Common myeloid progenitor, CD34-positive (primary cell): ENCODE measurements at places on chromosomes 4 and X.

DNA sequence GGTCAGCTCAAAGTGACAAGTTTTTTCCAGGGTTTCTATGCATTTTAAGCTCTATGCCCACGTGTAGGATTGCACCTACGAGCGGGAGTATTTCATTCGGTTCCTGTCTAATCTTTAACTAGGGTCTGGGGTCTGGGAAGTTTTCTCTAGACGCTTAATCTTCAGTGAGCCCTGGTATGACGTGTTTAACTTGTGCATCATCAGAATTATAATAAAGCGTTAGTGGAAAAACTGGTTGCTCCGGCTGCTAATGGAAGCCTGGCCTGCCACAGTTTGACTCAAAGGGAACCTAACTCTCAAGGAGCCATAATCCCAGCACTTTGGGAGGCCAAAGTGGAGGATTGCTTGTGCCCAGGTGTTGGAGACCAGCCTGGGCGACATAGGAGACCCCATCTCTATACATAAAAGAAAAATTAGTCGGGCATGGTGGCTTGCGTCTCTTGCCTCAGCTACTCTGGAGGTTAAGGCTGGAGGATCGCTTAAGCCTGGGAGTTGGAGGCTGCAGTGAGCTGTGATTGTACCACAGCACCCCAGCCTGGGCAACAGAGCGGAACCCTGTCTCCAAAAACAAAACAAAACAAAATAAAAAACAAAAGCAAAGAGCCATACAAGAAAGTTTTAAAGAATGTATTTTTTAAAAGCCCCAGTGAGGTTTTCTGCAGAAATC, 30.2 kb downstream of the ARSD start:
- DNase-seq, result no peak

GRCh38 chr4:16663732-16664131, 234.7 kb downstream of the LDB2 start:
- no peak for DNase-seq

DNA sequence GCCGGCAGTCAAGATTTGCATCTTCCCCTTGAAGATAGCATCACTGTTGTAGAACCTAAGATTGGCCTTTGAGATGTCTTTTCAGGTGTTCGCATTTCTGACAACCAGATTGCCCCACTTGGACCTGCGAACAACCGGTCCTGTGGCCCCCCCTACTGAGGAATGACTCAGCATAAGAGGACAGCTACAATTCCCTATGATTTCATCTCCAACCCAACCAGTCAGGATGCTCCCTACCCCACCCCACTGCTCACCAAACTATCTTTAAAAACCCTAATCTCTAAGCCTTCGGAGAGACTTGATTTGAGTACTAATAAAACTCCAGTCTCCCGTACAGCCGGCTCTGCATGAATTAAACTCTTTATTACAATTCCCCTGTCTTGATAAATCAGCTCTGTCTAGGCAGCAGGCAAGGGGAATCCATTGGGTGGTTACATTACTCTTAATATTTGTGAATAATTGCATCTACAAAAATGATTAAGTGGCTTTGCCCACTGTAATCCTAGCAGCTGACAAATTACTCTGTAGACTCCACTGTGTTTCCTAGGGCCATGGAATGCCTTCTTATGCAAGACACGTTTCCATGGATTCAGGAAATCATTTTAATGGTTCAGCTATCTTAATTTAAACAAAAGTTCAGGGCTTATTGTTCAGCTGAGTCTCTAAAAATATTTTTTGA, 95.4 kb downstream of the GPR143 start:
- no peak for DNase-seq

- peak; percentile 91 for DNase-seq
These were observed 97.0 kb upstream of the LNX1 start for GRCh38 chr4:53688186-53688790.

DNA sequence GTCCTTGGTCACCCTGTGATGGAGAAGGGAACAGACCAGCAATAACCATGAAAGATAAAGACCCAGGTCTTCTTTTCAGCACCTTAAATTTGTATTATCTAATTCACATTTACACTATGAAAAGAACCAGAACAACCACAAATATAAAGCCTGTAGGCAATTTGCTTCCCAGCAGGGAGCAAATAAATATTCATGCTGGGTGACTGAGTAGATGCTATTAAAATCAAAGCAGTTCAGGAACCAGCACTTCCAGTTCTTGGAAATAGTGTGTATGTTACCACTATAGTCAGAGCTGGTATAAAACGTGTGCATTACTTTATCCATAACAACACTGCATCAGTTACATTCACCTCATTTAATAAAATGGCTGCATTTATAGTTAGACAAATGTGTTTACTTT, 177.8 kb upstream of the ETNPPL start:
- no peak for DNase-seq

- DNase-seq, result no peak
These were observed 8.2 kb downstream of the MID1 start for GRCh38 chrX:10612215-10612614.

DNA sequence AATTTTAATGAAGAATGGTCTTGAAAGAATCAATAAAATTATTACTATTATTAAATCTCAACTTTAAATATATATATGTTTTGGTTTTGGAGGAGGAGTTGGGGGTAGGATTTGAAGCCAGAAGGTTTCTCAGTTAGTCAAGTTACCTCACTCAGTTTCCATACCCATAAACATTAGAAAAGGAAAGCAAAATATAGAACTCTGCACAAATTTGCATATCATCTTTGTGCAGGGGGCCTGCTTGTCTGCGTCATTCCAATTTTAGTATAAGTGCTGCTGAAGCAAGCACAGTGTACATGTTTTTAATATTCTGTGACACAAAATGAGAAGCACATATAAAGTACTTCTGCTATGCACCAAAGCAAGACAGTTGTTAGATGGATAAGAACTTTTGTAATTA, 47.5 kb upstream of the SCRG1 start:
- DNase-seq, result no peak

- DNase-seq, result no peak
These were observed 33.0 kb downstream of the TSPAN5 start for GRCh38 chr4:98625399-98625798.

DNA sequence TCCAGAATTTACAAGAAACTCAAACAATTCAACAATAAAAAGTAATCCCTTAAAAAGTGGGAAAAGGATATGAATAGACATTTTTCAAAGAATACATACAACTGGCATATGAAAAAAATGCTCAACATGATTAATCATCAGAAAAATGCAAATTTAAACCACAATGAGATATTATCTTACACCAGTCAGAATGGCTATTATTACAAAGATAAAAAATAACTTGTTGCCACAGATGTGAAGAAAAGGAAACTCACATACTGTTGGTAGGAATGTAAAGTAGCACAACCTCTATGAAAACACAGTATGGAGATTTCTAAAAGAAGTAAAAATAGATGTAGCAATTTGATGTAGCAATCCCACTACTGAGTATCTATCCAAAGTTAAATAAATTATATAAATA, 65.1 kb upstream of the DIAPH2 start:
- no peak for DNase-seq

- DNase-seq, result peak; percentile 95
These were observed at the start of gene PIN4 for GRCh38 chrX:72181178-72182125. Gene PIN4, plus strand, starts transcription at chrX:72181757. Its CDS starts 29 bp downstream, at chrX:72181786.

DNA sequence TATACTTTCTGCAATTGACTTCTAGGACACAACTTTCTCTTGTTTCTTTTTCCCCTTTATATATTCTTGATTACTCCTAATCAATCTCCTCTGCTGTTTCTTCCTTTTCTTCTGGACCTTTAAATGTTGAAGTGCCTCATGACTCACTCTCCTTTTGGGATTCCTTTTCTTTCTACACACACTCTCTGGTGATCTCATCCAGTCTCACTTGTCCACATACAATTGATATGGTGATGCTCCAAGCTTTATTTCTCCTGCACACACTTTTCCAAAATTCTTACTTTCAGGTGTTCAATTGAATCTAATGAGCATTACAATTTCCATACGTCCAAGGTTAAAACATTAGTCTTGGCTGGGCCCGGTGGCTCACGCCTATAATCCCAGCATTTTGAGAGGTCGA, 794.8 kb upstream of the EPHA5 start:
- DNase-seq, result no peak

DNA sequence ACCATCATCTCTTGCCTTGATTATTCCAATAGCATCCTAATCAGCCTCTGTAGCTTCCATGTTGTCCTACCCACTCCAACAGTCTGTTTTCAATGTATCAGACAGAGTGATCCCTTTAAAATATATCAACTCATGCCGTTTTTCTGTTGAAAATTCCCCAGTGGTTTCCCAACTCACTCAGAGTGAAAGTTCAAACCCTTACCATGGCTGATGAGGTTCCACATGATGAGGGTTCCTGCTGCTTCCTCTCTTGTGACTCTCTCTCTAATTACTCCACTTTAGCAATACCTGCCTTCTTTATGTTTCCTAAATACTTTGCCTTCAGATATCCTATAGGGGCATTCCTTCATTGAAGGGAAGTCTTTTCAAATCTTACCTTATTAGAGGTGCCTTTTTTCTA, 334.7 kb downstream of the PPP1R2C start:
- no peak for DNase-seq

DNA sequence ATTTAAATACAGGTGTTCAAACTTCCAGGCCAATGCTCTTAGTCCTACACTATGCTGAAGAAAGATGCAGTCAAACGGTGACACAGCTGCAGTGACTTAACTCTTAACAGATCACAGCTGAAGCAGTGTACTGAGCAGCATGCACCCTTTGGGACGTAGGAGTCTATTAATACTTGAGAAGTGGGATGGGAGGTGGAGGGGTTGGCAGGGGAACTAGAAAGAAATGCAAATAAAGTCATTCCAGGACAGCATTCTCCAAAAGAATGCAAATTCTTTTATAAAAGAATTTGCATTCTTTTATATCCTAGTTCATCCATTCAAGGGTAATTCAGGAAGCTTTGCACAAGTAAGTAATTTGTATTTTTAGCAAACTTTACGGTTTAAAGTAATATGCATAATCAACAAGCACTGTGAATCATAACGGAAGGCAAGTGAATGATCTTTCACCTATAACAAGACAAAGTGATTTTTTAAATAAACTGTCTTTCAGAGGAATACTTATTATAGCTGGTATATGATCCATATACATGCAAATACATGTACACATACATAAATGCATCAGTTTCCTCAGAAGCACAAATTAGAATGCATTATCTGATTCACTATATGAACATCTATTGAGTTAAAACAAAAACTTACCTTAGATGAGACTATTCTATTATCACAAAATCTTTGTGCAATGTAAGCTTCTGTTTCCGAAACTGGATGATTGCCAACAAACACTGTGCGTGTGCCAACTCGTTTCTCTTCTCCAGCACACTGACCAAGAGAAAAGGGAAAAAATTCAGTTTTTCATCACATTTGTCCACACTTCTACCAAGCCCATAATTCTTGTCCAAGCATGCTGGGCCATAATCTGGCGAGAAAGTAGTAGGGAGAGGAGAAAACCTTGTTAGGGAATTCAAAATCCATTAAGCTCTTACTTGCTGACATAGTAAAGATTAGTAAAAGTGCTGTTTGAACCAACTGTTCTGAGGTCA, 106.5 kb downstream of the ATP11C start:
- DNase-seq, result peak; percentile 22

GRCh38 chrX:149221230-149221629, 283.9 kb downstream of the IDS start:
- DNase-seq, result no peak

DNA sequence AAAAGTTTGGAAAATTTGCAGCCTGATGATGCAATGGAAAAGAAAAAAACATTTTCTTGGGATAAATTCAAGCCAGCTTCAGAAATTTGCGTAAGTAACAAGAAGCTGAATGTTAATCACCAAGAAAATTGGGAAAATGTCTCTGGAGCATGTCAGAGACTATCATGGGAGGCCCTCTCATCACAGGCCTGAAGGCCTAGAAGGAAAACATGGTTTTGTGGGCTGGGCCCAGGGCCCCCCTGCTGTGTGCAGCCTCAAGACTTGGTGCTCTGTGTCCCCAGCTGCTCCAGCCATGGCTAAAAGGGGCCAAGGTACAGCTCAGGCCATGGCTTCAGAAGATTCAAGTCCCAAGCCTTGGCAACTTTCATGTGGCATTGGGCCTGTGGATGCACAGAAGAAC, 1049.8 kb upstream of the GRIA3 start:
- no peak for DNase-seq

DNA sequence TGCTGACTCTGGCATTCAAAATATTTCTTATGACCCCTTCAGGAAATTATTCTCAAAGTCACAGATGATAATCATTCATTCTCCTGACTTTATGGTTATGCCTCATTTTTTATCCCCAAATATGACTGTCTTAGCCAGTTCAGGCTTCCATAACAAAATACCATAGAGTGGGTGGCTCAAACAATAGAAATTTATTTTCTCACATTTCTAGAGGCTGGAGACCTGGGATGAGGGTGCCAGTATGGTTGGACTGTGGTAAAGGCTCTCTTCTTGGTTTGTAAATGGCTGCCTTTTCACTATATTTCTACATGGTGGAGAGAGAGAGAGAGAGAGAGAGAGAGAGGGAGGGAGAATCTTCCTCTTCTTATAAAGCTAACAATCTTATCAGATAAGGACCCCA, 20.5 kb downstream of the FRMD7 start:
- DNase-seq, result no peak

- DNase-seq, result no peak
These were observed 320.4 kb upstream of the SLC7A11 start for GRCh38 chr4:138562544-138562991.

- DNase-seq, result peak; percentile 95
These were observed 43.2 kb upstream of the RBM47 start for GRCh38 chr4:40672528-40673522.

- DNase-seq, result peak; percentile 80
These were observed 172.1 kb downstream of the OPHN1 start for GRCh38 chrX:68261060-68261672.

DNA sequence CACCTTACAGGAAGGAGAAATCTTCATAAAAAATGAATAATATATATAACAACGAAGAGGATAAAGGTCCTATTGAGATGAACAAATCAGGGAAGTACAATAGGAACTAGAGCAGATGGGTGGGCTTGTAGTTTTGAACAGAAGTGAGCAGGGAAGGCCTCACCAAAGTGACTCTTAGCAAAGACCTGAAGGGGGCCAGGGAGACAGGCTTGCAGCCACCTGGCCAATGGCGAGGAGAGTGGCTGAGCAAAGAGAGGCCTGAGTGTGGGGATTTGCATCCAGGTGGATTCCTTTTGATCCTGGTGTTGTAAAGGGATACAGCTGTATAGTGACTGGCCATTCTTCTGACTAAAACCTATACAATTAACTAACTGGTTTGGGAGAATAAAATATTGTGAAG, 354.1 kb downstream of the CAMK2D start:
- DNase-seq, result no peak

DNA sequence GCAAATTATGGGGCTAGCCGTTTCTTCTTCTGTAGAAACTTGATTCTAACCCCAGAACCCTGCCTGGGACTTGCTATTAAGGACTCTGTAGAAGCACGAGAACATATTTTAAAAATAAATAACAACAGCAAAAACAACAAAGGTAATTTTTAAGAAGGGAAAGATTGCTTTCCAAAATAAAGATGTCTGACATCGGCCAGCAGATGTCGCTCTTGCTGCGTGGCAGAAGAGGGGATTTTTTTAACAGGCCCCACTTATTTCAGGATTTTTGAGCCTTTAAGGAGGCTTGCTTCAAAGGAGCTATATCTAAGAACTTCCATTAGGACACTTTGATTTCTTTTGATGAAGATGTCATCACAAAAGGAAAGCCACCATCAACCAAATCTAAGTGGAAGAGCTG, 62.8 kb upstream of the EGFL6 start:
- DNase-seq, result peak; percentile 64

- no peak for DNase-seq
These were observed 110.8 kb upstream of the PAQR3 start for GRCh38 chr4:79049840-79050540.

- no peak for DNase-seq
These were observed 26.5 kb upstream of the CHRNA9 start for GRCh38 chr4:40308528-40309122.

GRCh38 chrX:135354288-135354687, 45.0 kb downstream of the ETDC start:
- no peak for DNase-seq
